ENCODE measurements at places on chromosomes 6 and 20.

GRCh38 chr6:157761331-157761921, 61.6 kb upstream of the SNX9 start:
- peak; percentile 79 for DNase-seq

DNA sequence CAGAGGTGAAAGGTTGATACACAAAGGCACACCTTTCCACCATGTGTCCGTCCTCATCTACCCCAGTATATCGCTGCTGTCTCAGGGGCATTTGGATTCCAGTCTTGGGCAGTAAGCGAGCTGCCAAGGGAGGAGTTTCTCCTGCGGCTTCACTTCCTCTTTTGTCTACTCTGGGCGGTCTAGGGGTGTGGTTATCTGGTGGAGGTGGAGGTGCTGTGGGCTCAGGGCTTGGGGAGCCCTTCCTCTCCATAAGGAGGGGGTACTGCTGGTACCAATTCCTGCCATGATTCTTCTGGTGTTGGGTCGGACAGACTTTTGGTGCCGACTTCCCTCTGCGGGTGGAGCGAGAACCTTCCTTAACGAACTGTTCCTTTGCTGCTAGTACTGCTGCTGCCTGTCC, 31.9 kb upstream of the FABP7 start:
- peak; percentile 22 for DNase-seq

DNA sequence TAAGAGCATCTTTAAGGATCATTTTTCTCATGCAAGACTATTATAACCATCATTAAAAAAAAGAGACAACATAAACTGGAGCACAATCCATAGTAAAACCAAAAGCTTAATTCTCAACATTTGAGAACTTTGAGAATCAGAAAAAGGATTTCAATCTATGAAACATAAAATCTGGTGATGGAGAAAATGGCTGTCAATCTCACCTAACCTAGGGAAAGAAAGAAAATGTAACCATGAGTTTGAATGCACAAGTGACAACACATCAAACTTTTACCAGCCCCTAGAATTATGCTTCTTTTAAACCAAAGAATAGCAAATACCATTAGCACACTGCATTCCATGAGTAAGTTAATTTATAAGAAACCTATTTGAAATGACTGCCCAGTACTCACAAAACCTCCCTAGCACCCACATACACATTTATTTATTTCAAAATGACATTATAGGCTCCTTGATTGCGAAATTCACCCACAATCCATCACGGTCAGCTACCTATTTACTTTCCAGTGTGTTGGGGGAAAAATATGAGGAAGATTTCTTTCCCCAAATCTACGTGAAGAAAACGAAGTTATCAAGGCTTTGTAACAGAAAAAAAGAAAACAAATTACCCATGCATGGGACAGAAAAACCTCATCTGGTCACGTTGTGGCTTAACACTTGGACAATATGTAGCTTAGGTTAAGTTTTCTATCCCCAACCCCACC, 828 bp downstream of the ASCC3 start:
- DNase-seq = no peak

GRCh38 chr6:41663568-41663967, 25.3 kb downstream of the MDFI start:
- DNase-seq = no peak

DNA sequence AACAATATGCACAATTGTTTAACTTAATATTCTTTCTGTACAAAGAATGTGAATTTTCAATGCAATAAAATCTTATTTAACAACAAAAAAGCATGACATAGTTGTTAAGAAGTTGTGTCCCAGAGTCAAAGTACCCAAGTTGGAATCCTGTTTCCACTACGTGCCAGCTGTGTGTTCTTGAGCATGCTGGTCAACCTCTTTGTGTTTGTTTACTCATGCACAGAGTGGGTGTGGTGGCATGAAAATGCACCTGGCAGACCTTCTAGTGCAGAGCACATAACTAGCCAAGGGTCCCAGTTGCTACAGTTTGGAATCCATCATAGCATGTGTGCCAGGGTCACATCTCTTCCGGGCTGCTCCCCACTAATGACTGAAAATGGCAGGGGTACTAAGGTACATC, 24.7 kb upstream of the MOCS1 start:
- no peak for DNase-seq

DNA sequence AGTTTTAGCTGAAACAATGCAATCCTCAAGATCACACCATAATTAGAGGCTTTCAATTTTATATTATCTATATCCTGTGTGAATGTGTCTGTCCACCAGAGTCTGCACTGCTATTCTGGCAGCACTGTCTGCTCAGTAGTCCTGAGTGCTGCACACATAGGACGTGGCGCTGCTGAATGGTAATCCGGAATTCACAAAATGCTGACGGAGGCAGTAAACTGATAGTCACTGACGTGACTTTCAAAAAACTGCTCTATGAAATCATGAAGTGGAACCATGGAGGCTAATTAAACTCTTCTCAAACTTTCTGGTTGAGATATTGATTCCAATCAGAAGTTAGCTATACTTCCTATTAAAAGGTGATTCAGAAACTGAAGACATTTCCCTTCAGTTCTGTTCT, 190.8 kb upstream of the NOX3 start:
- no peak for DNase-seq

- no peak for DNase-seq
Observed at GRCh38 chr20:17882065-17882833, 86.3 kb downstream of the SNX5 start.

GRCh38 chr6:119620846-119621555, 271.4 kb upstream of the MAN1A1 start:
- no peak for DNase-seq

DNA sequence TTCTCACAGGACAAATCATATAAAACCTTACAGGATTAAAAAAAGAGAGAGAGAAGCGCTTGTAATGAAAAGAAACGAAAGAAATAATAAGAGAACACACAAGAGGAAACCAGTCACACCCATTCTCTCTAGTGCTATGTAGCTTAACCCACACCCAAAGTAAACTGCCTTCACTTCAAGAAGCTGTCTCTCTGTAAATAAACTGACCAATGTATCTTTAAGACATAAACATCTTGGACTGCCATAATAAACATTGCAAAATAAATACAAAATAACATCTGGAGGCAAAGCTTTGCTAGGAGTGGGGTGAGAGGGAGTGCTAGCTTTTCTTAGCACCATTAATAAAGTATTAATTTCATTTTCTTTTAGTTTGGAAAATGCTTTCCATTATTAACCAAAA, 61.6 kb upstream of the RNF146 start:
- no peak for DNase-seq

GRCh38 chr6:761997-762396, 69.1 kb upstream of the EXOC2 start:
- DNase-seq = no peak

- DNase-seq = no peak
Observed at GRCh38 chr6:110826236-110827129, 11.2 kb upstream of the CDK19 start.

- DNase-seq = no peak
Observed at GRCh38 chr6:88111991-88112390, 54.2 kb downstream of the CNR1 start.

All from GM12865 (cell line).